ENCODE measurements at places on chromosomes 12 and 14. TPM values are rescaled to one million over a fixed set of nuclear protein-coding genes. Genes with fewer than 3 reads are reported as not detected.

DNA sequence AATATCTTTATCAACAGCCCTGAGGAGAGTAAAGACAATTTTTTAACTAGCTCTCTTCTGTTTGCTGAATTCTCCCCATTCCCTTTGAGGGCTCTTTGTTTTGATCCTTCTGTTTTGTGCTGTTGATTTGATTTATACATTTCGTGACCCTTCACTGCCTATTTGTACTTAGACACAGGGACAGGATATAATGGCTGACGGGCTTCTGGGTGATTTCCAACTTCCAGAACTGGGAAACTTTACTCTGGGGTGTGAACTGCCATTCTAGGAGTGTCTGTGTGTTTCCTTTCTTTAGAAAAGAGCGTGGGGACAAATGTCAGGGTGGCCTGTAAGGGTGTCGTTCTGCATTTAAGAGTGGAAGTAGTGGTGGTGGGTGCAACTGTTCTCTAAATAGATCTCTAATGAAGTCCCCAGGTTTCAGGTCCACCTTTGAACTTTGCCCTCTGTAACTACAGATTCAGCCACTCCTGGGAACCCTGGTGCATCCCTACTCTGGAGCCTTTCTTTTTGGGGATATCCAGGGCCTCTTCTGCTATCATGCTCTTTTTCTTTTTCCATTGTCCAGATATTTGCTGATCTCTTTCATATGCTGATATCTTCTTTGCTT lies 22.3 kb upstream of the SSPN start:
- no peak for DNase-seq

DNA sequence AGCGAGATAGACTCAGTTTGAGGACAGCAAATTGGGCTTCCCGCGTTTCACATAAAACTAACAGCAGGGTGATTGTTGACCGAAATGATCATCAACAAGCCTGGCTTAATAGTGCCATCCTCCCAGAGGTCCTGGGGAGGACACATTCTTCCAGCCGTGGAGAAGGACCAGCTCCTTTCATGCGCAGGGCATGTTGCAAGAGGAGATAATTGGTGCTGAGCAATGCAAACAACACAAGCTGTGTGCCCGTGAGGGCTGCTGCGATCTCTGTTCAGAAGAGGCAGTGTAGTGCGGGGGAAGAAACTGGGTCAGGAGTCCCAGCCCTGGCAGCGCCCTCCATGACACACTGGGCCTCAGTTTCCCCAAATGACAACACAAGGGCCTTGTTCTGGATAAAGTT lies 54.3 kb downstream of the CCDC85C start:
- no peak for DNase-seq

- DNase-seq: no peak
Observed at GRCh38 chr14:103102689-103103260, 8.2 kb downstream of the EXOC3L4 start.

DNA sequence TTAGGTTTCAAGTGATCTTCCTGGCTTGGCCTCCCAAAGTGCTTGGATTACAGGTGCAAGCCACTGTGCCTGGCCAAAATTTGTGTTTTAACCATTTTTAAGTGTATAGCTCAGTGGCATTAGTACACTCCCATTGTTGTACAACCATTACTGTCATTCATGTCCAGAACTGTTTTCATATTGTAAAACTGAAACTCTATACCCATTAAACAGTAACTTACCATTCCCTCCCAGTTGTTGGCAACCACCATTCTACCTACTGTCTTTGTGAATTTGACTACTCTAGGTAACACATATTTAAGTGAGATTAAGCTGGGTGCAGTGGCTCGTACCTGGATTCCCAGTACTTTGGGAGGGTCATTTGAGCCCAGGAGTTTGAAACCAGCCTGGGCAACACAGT lies 67.3 kb upstream of the KCNH3 start:
- no peak for DNase-seq

DNA sequence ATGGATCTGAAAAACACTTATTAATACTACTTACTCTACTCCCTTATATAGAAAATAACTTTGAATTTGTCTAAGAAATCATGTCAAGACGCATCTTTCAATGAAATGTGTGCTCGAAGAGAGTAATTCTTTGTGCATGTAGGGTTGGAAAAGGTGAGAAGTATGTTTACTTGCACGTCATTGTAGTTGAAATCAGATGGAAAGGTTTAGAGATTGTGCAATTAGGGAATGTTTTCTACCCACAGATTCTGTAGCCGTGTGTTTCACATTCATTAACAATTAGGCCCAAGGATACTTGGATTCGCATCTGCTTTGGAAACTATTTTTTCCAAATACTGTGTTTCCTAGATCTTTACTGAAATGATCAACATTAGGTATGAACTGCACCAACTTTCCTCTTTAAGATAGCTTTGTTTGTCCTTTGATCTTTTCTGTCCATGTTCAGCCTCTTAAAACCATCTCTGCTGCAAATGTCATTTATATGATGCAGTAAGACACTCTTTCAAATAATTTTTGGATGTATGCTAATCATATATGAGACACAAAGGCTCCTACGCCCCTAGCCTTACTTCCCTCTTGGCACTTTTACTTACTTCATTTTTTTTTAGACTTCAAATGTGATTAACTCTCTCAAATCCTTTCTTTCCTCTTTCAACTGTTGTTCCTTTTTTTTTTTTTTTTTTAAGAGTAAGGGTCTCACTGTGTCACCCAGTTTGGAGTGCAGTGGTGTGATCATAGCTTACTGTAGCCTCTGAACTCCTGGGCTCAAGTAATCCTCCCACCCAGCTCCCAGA lies 58.0 kb upstream of the PSMA6 start:
- DNase-seq: no peak

DNA sequence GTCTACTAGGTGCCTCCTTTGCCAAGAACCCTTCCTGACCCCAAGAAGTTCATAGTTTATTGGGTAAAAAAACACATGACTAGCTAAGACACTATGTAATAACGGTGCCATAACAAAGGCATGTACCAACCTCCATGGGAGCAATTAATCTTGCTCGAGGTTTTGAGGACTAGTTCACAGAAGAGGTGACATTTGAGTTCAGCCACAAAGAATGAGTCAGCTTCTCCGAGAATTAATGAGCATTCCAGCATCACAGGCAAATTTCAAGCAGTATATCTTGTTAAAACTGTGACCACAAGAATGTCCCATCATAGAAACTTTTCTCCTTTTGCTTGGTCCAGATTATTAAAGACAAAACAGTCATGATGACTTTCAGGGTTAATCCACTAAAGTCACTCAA lies 113.0 kb upstream of the RAP1B start:
- DNase-seq: no peak

DNA sequence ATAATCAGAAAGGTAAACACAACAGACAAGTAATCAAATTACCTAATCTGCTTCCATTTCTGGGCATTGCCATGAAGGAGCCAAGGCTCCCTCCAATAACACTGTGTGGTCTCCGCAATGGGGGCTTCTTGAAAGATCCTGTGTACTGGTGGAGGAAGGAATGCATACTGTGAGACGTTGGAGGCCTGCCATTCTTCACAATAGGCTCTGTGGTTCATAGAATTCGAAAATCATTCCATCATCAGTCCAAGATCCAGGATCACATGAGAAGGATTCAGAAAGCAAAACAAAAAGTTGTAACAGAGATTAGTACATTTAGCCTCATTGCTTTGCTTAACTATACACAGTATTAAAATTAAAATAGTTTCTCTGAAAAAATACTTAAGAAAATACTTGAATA lies 76.3 kb downstream of the CDK17 start:
- no peak for DNase-seq

DNA sequence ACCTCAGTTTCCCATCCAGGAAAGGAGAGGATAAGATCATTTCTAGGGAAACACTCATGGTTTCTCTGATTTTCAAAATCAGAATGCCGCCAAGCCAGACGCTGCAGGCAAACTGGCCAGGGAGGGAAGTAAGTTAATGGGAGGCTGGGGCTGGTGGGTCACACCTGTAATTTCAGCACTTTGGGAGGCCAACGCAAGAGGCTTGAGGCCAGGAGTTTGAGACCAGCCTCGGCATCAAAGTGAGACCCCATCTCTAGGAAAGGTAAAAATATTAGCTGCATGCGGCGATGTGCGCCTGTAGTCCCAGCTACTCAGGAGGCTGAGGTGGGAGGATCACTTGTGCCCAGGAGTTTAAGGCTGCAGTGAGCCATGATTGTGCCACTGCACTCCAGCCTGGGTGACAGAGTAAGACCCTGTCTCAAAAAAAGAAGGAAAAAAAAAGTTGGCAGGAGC lies 587 bp downstream of the SELPLG start:
- no peak for DNase-seq

- peak; percentile 43 for DNase-seq
Observed at GRCh38 chr12:43957732-43958372, 122.0 kb downstream of the TMEM117 start.

DNA sequence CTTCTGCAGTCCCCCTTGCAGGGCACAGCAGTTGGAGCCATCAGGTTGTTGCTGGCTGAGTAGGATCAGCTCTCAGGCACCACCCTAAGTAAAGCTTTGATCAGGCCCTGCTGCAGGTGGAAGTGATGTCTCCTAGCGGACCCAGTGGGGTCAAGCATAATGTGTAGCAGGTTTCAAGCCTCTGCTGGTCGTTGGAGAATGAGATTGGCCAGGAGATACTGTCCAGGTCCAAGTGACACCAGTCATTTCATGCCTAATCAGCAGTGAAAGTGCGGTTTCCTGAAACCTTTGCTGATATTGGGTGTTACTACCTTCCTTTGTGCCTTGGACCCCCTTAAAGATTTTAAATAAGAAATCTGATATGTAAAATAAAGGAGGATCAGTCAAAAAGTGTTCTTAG lies 72.6 kb downstream of the SUSD6 start:
- no peak for DNase-seq

The OTOGL gene
- 1.4 TPM for total RNA-seq

The CLEC7A gene
- total RNA-seq: 1.6 TPM

The KRT6C gene
- total RNA-seq: not detected

The FAM186B gene
- total RNA-seq: 0.18 TPM

Measured in cerebellum (tissue), 4 donors.